Stimulated activated CD8-positive, alpha-beta memory T cell treated with anti-CD3 and anti-CD28 coated beads, Interleukin-12 subunit alpha, Interleukin-12 subunit beta, amount 100 ng/mL, for 4 hours (primary cell): ENCODE measurements at places on chromosomes 4 and X.

DNA sequence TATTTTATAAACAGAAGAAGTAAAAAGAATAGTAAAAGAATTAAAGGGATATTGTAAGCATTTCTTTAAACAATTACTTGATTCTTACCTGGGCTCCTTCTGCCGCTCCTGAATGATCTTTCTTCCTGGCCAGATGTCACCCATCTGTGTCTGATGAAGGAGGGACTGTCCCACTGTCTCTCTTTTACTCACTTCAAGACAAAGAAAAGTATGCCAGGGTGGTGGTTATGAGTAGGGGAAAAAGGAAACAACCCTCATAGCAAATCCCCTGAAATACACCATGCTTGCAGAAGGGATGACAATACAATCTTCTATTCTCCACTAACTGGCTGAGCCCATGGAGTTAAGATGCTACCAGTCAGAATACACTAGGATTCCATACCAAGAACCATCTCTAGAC lies 31.1 kb downstream of the SYTL4 start:
- no peak for DNase-seq

DNA sequence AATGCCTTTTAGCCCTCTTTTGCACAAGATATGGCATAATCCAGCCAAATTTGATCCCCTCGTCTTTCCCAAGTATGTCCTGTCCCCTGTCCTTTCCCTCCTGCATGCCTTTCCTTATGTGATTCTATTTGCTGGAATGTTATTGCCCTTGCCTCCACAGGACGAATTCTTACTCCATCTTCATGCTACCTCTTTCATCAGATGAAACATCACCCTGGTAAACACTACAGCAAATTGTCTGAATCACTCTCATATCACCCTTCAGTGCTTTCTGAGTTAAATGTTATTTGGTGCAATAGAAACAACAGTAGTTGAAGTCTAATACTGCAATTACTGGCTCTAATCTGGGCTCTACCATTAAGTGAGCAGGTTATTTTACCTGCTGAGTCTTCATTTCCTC lies 52.2 kb upstream of the FAT1 start:
- no peak for DNase-seq

- DNase-seq = no peak
Observed at GRCh38 chr4:100540131-100540530, 22.3 kb upstream of the EMCN start.

GRCh38 chr4:109207061-109207460 lies 95.4 kb downstream of the COL25A1 start:
- no peak for DNase-seq

- no peak for DNase-seq
Observed at GRCh38 chr4:174274436-174274835, 9.0 kb downstream of the FBXO8 start.

DNA sequence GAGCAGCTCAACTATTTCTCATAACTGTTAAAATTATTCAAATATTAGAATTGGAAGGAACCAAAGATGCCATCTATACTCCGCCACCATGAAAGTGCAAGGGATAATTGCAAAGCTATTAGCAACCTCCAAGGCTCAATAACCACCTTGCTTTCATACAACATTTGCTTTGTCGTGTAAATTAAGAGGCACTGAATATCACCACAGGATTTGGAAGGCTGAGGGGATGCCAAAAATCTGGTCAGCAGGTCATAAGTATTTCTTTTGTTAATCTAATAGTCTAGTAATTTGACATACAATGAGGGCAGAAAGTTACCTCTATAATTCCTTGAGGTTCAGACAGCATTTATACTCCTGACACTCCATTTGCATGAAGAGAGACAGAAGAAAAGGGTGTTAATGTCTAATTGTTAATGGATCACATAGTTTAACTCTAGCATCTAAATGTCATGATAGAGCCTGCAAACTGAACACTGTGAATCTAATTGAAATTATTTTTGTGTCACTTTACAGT lies 200.9 kb upstream of the DIAPH2 start:
- DNase-seq = no peak

DNA sequence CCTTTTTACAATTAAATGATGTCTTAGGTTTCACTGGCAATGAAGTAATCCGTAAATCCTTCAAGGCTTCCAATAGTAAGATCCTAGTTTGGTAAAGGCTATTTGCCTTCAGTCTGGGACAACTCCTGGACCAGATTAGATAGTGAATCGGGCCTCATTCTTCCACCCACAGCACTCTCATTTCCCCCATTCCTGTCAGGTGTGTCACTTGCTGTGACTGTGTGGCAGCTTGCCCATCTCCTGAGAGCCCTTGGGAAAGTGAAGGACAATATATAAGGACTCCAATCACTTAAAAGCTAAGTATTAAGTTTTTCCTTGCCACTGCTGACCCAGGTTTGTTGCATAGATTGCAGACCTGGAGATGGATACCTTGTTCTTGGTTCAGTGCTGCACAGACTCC lies 3.3 kb upstream of the GASK1B start:
- DNase-seq = no peak

DNA sequence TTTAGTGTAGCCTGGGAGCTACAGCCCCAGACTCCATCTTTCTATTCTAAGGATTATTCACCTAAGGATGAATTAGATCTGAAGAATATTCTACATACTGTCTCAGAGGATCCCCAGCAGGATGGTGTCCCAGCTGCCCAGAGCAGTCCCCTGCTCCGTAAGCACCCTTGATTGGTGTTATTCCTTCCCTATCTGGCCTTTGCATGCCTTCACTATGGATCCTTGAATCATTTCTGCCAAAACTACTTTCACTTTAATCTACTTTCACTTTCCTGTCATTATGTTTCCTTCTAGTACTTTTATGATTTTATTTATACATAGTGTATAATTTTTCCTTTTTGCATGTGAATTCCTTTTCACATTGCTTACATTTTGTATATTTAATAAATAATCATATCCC lies 39.2 kb downstream of the ARHGAP24 start:
- DNase-seq = no peak

GRCh38 chr4:144518181-144518895 lies 127.6 kb upstream of the HHIP start:
- DNase-seq = no peak

- DNase-seq = no peak
Observed at GRCh38 chrX:9728261-9728660, 37.4 kb downstream of the GPR143 start.

DNA sequence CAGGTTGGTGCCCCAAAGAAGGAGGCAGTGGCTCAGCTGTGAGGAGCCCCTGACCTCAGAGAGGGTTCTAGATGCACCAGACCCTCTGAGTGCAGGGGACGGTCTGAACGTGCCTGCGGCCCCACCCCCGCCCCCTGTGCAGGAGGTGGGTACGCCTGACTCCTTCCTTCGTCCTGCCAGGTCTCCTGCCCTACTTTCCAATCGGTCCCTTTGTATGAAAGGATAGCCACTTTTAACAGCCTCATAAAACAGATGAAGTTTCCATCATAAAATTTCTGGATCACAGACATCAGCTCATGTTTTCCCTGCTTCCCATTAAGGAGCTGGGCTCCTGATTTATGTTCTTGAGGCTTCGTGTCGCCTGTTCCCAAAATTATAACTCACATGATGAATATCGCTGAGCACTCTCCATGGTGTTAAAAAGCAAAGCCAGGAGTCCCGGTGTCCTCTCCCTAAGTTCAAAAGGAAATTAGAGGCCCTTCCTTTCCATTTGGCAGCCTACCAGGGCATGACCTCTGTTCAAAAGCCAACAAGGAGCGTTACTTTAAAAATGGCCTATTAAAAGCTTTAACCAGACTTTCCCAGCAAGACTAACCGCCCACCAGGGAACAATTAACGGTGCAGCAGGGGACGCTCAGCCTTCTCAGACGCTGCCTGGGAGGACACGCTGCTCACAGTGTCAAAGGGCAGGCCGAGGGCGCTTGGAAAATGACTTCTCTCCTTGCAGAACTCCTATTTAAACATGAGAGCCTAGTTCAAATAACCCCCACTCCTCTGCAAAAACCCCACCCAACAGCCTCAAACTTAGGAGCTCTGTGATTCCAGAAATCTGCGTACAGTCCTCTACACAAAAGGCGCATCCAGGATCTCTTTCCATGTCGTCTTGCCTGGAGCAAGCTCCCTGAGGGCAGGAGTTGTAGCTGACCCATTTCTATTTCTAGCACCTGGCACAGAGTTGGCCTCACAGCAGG lies 181.9 kb downstream of the AFAP1 start:
- no peak for DNase-seq
